ENCODE measurements at places on chromosomes 1 and 21.

DNA sequence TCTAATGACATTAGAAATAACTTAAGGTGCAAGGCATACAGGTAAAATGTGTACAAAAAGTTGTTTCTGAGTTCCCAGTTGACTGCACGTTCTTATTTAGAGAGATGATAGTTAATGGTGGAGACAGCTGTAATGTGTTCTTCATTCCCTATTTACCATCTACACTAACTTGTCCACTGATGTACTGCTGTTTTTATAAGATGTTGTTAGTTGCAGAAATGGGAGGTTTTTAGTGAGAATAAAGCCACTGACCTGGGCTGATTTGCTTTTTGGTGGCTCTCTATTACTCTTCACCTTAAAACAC is 122.9 kb upstream of the LYPLAL1 start:
- DNase-seq, result no peak

- no peak for DNase-seq
Observed at GRCh38 chr1:61742620-61743430, 545 bp downstream of the PATJ start.

GRCh38 chr1:163321311-163322305 is at the start of gene NUF2:
Gene NUF2, plus strand, starts transcription at chr1:163321954. Its CDS starts 4,098 bp downstream, at chr1:163326052.
- peak; percentile 93 for DNase-seq

DNA sequence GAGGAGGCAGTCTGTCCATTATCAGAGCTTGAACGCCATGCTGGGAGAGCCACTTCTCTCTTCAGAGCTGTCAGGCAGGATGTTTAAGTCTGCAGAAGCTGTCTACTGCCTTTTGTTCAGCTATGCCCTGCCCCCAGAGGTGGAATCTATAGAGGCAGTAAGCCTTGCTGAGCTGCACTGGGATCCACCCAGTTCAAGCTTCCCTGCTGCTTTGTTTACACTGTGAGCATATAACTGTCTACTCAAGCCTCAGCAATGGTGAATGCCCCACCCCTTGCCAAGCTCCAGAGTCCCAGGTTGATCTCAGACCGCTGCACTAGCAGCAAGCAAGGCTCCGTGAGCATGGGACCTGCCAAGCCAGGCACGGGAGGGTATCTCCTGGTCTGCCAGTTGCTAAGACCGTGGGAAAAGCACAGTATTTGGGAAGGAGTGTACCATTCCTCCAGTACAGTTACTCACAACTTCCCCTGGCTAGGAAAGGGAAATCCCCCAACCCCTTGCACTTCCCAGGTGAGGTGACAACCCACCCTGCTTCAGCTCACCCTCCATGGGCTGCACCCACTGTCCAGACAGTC is 32.5 kb downstream of the RGS13 start:
- DNase-seq, result no peak

GRCh38 chr1:159752135-159752580 is 28.6 kb upstream of the DUSP23 start:
- DNase-seq, result no peak

GRCh38 chr1:59057211-59057694 is 239.6 kb upstream of the FGGY start:
- DNase-seq, result peak; percentile 52

DNA sequence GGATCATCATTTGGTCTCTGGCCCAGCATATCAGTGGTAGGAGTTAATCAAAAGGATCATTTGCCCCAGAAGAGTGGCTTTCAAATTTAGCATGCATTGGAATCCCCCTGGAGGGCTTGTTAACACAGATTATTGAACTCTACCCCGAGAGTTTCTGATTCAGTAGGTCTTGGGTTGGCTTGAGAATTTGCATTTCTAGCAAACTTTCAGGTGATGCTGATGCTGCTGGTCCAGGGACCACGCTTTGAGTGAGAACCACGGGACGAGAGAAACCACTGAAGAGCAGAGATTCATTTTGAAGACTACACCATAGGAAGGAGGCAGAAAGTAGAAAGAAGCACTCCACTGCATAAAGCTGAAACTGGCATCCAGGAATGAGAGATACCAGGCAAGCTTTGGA is 81.3 kb upstream of the DUSP10 start:
- no peak for DNase-seq

- no peak for DNase-seq
Observed at GRCh38 chr1:52683367-52683940, 14.7 kb downstream of the COA7 start.

- no peak for DNase-seq
Observed at GRCh38 chr1:76759171-76759860, 108.0 kb upstream of the ST6GALNAC5 start.

- DNase-seq, result no peak
Observed at GRCh38 chr1:207345644-207346477, 24.4 kb downstream of the CD55 start.

DNA sequence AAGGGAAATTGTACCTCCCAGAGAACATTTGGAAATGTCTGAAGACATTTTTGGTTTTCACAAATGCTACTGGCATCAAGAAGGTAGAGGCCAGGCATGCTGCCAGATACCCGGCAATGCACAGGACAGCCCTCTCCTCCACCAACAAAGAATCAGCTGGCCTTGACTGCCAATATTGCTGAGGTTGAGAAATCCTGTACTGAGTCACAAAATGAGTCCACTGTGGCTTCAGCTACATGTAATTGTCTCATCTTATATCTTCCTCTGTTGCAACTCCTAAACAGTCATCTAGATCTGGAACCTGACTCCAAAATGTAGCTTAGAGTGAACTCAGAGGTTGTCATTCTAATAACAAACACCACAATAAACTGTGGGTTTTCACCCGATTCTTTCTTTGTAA is 327.5 kb upstream of the POGK start:
- peak; percentile 94 for DNase-seq

DNA sequence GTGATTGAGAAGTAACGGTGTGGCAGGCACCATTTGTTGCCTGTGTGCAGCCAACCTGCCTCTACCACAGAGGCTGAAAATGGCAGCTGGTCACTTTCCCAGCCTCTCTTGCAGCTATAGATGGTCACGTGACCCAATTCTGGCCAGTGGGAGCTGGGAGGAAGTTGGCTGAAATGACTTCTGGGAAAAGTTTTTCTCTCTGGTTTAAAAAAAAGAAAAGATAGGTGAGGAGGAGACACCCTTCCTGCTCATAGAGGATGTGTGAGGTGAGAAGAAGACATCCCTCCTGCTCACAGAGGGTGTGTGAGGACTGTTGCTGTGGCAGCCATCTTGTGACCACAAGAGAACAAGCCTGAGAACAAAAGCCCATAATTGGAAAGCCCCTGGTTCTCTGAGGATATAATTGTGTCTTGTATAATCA is 122.8 kb downstream of the SYF2 start:
- DNase-seq, result peak; percentile 41

DNA sequence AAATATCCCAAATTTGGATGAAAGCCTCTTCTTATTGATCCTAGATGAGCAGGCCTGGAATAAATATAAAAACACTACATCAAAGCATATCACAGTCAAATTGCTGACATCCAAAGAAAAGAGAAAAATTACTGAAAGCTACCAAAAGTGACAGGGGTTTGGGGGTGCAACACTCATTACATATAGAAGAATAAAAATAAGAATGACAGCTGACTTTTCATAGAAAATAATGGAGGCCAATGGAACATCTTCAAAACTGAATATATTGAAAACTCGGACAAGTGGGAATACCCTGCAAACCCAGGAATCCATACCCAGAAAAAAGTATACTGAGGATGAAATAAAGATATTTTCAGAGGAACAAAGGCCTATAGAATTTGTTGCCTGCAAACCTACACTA is 84.0 kb downstream of the FOXJ3 start:
- no peak for DNase-seq

GRCh38 chr1:224329842-224330753 is at the start of gene NVL:
Gene NVL, minus strand, starts transcription at chr1:224330172. Its CDS starts 45 bp downstream, at chr1:224330127.
- DNase-seq, result peak; percentile 75

GRCh38 chr1:245862812-245863540 is 644.1 kb downstream of the SMYD3 start:
- no peak for DNase-seq

DNA sequence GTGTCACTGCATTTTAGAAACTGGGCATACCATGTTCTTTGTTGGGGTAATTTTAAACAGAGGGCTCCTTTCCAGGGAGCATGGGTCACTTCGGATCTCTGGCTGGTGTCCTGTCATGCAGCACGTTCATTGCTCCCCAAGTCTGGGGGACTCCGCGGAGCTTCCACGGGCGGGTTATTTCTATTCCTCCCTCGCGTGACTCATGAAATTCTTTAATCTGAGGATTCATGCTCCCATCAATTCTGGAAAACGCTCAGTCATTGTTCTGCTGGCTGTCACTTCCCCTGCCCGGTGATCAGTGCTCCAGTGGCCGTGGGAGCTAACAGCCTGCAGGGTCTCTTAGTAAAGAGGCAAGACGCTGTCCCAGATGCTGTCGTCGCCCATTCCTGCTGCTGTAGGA is 28.1 kb downstream of the CFAP74 start:
- no peak for DNase-seq

- no peak for DNase-seq
Observed at GRCh38 chr1:213345621-213346020, 294.6 kb downstream of the RPS6KC1 start.

Data from CD14-positive monocyte (primary cell).